ENCODE measurements at places on chromosomes 4 and X.
A peak's percentile ranks its signal among the peaks of the same experiment; 100 is the strongest.

GRCh38 chr4:138405466-138405891 is 163.3 kb upstream of the SLC7A11 start:
- no peak for DNase-seq

- DNase-seq: no peak
These were observed 22.4 kb downstream of the GRXCR1 start for GRCh38 chr4:42914937-42915336.

GRCh38 chrX:115589419-115589818 is 28.4 kb downstream of the PLS3 start:
- DNase-seq: no peak

DNA sequence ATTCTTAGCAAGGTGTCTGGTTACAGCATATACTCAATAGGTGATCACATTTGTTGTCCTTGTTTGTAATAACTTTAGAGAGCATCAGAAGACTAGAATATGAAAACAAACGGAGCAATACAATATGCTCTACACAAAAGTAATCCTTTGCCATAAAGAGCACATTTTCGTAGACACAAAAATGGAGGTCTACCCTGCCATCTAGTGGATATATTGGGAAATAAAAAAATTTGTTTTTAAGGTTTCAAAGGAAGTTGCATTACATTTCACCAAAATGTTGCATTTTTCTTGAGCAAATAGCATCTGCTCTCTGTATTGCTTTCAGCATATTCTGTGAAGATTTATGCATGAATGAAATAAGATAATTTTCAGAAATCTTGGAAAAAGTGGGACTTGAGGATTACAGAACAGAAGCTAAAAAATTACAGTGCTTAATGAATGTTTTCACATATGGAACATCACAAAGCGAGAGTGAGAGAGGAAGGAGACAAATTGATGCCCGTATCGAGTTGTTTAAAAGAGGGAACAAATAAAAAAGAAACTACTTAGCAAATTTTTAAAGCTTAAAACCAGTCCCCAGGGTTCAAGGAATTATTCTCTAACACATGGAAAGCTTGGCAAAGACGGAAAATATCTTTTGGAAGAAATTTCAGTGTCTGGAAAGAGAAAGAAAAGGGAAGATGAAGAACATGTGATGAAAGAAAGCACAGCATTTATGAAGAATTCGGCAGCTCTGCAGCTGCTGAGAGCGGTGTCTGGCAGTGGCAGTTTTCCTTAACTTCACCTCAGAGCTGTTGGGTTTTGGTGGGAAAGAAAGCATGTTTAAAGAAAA is 390.1 kb downstream of the ANKRD50 start:
- DNase-seq: peak; percentile 20

- no peak for DNase-seq
These were observed 257.3 kb upstream of the NEIL3 start for GRCh38 chr4:177052211-177052934.

GRCh38 chr4:83779103-83780052 is 243.5 kb downstream of the GPAT3 start:
- no peak for DNase-seq

DNA sequence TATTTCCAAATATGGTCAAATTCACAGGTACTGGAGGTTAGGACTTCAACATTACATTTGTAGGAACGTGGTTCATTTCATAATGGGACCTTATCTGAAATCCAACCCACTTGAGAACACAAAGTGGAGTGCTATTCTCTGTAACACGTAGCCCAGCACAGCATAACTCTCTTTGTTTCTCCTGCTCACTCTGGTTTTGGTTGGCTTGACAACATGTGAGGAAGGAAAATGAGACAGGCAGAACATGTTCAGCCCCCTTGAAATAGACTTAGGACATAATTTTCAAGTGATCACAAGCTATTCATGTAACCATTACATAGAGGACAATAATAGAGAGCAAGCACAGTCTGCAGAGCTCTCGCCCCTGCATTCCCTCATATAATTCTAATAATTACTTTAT is 115.1 kb upstream of the SMIM10 start:
- DNase-seq: no peak

GRCh38 chr4:119068529-119068962 is 67.1 kb upstream of the MYOZ2 start:
- no peak for DNase-seq

DNA sequence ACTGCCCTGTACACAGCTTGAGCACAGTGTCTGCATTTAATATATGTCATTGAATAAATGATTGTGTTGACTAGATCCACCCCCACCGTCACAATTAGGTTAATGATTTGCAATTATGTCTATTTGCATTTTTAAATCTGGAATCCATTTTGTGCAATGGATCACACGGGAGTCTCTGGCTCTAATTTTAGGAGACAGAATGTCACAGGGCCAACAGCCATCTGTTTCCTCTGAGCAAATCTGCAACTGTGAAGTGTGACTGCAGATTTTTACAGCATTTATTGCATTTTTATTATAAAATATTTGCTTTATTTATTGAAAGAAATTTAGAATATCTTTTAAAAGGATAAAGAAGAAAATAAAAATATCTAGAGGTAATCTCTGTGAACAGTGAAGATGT is 316.8 kb downstream of the HS3ST1 start:
- DNase-seq: no peak

DNA sequence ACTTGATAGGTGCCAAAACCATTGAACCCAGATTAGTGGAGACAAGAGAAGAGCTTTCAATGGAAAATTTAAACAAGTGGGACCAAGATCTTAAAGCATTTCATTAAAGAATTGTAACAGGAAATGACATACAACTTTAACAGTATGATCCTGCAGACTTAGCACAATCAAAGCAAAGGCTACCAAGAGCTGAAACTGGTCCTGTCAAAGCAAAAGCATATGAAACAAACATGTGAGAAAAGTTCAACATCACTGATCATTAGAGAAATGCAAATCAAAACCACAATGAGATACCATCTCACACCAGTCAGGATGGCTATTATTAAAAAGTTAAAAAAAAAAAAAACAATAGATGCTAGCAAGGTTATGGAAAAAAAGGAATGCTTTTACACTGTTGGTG is 425.6 kb downstream of the IL1RAPL1 start:
- DNase-seq: no peak

DNA sequence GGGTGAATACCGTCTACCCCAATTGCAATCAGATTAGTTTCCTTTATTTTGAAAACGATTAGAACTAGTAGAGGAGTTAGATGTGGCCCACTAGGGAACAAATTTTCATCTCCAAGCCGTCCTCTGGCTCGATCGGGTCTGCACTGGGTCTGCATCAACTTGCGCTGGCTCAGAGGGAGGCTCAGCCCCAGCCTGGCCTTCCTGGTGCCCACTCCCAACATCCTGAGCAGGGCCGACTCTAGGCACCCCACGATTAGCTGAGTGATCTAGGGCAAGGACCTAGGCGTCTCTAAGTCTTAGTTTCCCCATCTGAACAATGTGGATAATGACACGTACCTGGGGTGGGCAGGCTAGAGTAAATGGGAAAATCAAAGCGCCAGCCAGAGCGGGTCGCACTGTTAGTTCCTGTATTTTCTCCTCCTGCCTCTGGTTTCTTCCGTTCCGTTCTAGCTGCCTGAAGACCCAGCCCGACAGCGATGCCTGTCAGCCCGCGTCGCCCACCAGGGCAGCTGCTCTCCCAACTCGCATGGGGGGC is 7.7 kb upstream of the HAND2 start:
- no peak for DNase-seq

GRCh38 chr4:105327222-105327621 is 146.6 kb downstream of the PPA2 start:
- no peak for DNase-seq

- no peak for DNase-seq
These were observed 26.5 kb downstream of the BOD1L1 start for GRCh38 chr4:13601048-13601447.

- DNase-seq: no peak
These were observed 55.2 kb upstream of the SLIT2 start for GRCh38 chr4:20196476-20196875.

- peak; percentile 5 for DNase-seq
These were observed 284.4 kb downstream of the AFF2 start for GRCh38 chrX:148784856-148785255.

DNA sequence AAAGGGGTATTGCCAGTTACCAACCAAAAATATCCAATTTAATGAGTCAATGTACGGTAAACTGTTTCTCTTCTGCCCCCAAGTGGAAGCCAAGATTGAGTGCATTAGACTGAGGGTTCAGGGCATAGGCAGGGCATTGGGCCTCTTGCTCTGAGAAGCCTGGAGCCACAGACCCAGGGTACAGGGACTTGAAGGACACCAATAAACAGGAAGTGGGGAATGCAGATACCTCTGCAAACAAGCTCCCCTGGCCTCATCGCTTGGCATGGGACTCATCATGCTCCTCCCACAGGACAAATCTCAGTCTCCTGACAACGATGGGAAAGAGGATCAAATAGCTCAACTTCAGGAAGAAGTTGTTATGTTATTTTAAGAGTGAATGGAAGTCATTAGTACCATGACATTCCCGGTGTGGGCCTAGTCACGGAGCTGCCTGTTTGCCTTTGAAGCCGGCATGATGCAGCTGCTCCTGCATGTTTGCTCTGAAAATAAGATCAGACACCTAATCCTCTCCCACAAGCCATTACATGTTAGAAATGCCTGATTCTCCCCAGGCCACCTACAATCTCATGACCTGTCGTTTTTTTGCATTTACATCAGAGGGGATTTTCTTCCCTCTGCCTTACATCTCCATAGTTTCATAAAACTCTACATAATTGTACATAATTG is 224.2 kb downstream of the RCHY1 start:
- peak; percentile 56 for DNase-seq

GRCh38 chr4:25550376-25551030 is 105.1 kb upstream of the SLC34A2 start:
- no peak for DNase-seq

Data from iPS-NIHi11 (cell line).